ENCODE measurements at places on chromosomes 1 and 21. TPM values are rescaled to one million over a fixed set of nuclear protein-coding genes. Genes with fewer than 3 reads are reported as not detected.

DNA sequence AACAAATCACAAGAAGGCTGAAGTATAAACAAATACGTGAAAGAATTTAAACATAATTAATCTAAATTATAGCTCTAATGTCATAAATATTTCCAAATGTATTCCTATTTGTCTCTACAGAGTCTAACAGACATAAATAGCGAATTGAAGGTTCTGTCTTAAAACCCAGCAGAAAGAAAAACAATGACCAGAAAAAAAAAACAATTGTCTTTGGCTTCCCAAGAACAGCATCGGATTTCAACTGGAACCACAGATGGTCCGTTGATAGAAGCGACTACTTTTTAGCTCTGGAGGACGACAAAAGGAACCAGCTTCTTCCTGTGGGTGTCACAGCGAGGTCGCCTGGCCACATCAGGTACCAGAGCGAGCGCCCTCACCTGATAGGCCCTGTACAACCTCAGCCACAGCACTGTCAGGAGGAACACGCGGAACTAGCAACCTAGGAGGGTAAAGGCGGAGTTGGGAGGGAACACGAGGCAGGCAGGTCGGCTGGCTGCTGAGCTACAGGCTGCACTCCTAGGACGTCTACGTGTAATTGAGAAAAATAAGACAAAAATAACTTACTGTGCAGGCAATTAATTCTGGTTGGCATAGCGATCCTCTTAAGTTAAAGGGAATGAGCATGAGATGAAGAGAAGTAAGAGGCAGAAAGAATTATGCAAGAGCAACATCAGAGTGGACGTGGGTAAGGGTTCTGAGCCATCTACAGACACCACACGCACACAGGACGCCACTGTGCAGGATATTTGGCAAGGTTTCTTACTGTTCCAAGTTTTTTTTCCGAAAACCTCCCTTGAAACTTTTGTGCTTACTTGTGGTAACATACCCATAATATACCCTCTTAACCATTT lies 16.7 kb upstream of the PRDM15 start:
- peak overlapping the region; percentile 35 for H3K4me3 ChIP-seq
- peak; percentile 66 for DNase-seq
- peaks cover 42% of the 10 kb centered on the region for H3K4me1 ChIP-seq
- peaks cover 8% of the 10 kb centered on the region for H3K36me3 ChIP-seq

- no peak overlapping the region for H3K27ac ChIP-seq
- H3K4me3 ChIP-seq: no peak overlapping the region
- H3K27me3 ChIP-seq: no peaks in the 10 kb centered on the region
- no peak for DNase-seq
- no peaks in the 10 kb centered on the region for H3K36me3 ChIP-seq
- H3K4me1 ChIP-seq: no peaks in the 10 kb centered on the region
Measured at GRCh38 chr1:107196973-107197562, 56.2 kb downstream of the NTNG1 start.

GRCh38 chr1:85019994-85020393 lies 23.1 kb upstream of the MCOLN2 start:
- peaks cover 5% of the 10 kb centered on the region for H3K36me3 ChIP-seq
- H3K27me3 ChIP-seq: peaks cover 3% of the 10 kb centered on the region
- H3K4me3 ChIP-seq: no peak overlapping the region
- H3K27ac ChIP-seq: no peak overlapping the region
- DNase-seq: no peak

DNA sequence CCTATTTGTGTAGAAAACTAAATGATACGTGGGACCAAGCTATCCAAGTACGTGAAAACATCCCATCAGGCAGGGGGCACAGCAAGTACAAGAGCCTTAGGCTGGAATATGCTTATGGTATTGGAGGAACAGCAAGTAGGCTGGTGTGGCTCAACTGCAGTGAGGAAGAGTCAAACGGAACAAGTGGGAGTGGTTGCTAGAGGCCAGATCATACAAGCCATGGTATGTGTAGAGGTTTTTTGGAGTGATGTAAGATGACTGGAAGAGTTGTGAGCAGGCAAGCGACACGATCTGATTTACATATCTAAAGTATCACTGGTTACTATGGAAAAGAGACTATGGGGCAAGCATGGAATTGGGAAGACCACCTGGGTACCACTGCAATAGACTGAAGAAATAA lies 27.8 kb downstream of the ELK4 start:
- H3K36me3 ChIP-seq: peaks cover 35% of the 10 kb centered on the region
- H3K4me3 ChIP-seq: no peak overlapping the region
- H3K27ac ChIP-seq: no peak overlapping the region
- DNase-seq: no peak
- peaks cover 15% of the 10 kb centered on the region for H3K4me1 ChIP-seq

DNA sequence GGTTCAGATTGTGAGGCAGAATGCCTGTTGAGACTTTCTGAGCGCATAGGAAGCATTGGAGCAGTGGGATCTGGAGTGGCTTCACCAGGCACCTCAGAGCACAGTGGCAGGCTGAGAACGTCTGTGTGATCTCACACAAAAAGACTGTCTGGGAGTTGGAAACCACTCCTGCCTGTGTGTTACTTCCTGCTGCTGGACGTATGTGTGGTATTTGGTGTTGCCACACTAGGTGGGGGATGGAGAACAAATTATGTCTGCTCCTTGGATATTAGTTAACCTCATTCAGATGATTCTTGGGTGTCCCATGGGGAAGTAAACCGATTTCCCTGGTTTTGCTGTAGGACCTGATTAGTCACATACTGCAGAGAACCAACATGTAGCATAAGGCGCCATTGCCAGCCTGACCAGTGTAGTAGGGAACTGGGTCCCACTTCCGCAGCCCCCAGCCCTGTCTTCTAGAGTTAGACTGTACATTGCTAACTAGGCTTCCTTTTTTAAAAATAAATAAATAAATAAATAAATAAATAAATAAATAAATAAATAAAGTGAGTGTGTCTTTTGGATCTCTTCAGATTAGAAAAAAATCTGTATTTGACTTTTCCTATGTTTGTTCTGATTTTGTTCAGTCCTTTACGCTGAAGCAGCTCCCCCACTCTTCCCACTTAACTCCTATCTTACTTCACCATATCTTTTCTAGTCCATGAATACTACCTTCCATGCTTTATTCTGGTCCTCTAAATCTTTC lies 26.9 kb downstream of the UCK2 start:
- H3K27ac ChIP-seq: peak overlapping the region; percentile 39
- no peak for DNase-seq
- H3K4me3 ChIP-seq: no peak overlapping the region
- no peaks in the 10 kb centered on the region for H3K27me3 ChIP-seq
- H3K36me3 ChIP-seq: peaks cover 3% of the 10 kb centered on the region
- H3K4me1 ChIP-seq: peaks cover 43% of the 10 kb centered on the region

- no peak overlapping the region for H3K4me3 ChIP-seq
- no peaks in the 10 kb centered on the region for H3K27me3 ChIP-seq
- no peak overlapping the region for H3K27ac ChIP-seq
- H3K4me1 ChIP-seq: peaks cover 4% of the 10 kb centered on the region
Measured at GRCh38 chr21:28936036-28936435, 56.6 kb downstream of the LTN1 start.

The F13B gene
- not detected for total RNA-seq

The PAQR6 gene
- total RNA-seq: 7.0 TPM

The CEPT1 gene
- total RNA-seq: 46.5 TPM

The RIPPLY3 gene
- total RNA-seq: not detected
